CD14-positive monocyte (primary cell): ENCODE measurements at places on chromosomes 5 and 9.

- peak; percentile 67 for DNase-seq
Observed at GRCh38 chr5:147310059-147310704, 75.4 kb downstream of the STK32A start.

- DNase-seq: no peak
Observed at GRCh38 chr9:98040212-98040611, 16.3 kb upstream of the NANS start.

DNA sequence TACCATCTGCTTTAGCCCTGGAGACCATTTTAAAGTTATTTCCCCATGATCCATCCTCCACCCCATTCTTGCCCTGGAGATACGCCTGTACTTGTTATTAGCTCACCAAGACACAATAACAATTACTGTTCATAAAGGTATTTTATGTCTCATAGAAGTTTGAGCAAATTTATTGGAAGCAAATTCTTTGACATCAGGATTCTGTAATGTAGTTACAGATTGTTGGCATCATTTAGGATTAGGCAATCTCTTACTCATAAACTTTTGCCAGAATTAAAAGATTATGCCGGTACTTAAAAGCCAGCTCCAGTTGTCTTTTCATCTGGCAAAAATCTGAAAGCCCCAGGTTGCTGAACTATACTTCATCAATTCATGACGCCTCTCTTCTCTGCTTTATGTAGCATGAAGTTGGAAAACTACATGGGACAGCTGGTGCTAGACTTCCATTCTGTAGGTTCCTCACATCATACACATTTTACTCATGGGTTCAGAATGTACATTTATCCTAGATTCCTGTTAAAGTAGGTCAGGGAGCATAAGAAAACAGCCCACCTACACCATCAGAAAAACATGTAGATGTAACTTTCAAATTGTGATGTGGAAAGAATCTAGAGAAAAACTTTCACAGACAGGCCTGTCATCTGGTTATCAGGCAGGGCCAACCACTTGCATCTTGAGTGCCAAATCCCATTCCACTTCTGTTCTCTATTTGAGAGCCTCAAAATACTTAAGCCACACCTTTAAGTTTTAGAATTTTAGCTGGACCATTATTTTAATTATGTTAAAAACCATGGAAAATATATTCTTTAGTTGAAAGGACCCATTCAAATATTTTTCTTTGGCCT is 14.0 kb downstream of the ATP10B start:
- DNase-seq: no peak

DNA sequence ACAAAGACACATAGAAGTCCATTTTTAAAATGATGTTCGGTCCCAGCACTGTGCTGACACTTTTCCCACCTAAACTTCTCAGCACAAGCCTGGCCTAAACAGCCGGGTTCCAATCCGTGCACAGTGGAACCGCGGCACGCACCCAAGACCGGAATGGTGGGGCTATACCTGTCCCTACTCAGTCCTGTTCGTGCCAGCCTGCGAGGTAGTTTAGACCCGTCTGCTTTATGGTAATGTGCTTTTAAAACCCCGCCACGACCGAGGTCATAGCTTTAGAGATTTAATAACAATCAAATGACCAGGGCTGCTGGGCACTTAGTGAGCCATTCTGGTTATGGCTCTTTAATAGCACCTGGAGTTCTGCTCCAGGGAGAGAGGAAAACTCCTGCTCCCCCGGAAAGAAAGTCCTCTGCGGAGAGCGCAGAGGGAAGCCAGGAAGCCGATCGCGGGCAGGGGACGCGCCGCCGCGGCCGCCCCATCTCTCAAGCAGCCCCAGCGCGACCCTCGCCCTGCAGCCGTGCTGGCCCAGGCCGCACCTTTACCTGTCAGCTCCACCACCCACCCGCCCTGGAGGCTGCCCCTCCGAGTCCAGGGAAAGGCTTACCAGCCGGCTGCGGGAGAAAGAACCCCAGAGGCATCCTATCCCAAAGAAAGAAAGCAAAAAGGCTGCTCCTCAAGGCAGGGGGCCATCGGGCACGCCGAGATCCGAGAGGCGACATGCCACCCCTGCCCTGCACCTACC is 511 bp downstream of the ARL15 start:
- no peak for DNase-seq

DNA sequence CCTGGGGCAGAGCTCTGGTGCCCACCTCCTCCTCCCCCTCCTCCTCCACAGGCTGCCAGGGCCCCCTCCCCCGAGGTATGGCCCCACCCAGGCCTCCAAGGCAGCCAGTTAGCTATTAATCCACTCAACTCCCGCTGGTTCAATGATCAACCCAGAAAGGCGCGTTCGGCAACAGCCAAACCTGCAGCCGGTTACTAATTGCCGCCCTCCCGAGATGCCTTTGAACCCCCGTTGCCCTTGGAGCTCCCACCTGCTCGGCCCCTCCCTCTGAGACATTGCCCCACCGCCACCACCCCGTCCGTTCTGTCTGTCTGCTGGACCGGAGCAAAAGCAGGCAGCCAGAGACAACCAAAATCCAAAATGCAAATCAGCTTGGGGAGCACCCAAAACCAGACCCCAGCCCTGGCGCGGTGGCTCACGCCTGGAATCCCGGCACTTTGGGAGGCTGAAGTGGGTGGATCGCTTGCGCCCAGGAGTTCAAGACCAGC is 25.8 kb downstream of the NOTCH1 start:
- DNase-seq: no peak

DNA sequence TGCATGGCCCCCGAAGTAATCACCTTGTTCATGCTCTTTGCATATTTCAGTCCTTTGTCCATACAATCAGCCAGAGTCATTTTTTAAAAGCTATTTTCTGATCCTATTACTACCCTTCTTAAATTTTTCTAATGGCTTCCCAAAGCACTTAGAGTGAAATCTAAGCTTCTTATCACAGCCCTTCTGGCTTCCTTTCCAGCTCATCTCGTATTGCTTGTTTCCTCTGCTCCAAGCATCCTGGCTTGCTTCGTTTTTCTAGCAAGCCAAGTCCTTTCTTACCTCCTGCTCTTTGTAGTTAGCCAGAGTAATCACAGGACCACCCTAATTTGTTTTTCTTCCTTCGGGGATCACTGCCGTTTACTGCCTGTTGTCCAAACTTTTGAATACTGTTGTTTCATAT is 453.3 kb downstream of the KIF4B start:
- no peak for DNase-seq

DNA sequence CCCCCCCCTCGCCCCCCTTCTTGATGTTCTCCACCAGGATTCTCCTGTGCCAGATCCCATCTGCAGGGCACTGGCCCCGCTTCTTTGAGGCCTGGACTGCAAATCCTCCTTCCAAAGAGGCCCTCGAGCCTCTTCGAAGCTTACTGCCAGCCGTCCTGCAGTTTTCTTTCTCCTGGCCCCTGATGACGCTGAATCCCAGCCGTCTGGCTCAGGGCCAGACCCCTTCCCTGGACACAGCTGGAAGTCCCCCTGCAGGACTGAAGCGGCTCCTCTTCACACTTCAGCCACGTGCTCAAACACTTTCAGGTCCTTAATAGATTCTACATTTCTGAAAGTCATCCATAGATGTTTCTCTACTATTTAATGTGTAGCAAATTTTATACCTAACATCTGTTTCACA is 121.5 kb downstream of the EHMT1 start:
- no peak for DNase-seq

DNA sequence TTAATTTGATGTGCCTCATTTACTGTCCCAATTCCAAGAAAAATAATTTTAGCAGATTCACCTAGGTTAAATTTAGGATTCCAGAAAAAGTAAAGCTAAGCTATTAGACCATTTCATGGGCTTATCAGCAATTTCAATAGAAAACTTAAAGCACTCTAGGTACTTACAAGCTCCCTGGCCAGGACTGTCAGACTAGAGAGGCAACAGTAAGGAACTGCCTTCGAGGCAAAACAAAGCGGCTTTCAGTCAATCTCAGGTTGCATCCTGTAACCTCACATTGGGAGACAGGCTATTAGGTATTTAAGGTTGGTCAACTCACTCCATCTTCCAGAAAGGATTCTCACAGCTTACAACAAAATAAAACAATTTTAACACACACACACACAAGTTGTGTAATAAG is 48.7 kb upstream of the FSD1L start:
- DNase-seq: no peak

GRCh38 chr5:123771715-123772114 is 259.7 kb downstream of the CSNK1G3 start:
- no peak for DNase-seq

- no peak for DNase-seq
Observed at GRCh38 chr9:85942913-85943709, 2.2 kb downstream of the NAA35 start.

DNA sequence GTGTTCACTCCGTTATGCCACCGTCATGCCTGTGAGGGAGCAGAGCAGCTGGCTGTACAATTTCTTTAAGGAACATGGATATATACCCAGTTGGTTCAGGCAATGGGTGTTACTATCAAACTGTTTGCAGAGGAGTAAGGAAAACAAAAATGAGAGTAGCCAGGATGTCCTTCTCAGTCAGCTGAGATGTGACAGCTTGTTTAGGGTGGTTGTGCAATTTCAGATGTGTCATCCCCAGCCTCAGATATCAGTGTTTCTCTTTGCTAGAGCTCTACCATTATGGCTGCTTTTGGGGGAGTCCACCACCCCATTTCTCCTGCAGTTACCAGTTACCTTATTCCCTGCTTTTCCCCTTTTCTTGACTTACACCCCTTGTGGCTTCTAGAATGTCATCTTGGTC is 135.2 kb upstream of the SLC24A2 start:
- peak; percentile 12 for DNase-seq
